ENCODE measurements at places on chromosomes 7 and 10.

DNA sequence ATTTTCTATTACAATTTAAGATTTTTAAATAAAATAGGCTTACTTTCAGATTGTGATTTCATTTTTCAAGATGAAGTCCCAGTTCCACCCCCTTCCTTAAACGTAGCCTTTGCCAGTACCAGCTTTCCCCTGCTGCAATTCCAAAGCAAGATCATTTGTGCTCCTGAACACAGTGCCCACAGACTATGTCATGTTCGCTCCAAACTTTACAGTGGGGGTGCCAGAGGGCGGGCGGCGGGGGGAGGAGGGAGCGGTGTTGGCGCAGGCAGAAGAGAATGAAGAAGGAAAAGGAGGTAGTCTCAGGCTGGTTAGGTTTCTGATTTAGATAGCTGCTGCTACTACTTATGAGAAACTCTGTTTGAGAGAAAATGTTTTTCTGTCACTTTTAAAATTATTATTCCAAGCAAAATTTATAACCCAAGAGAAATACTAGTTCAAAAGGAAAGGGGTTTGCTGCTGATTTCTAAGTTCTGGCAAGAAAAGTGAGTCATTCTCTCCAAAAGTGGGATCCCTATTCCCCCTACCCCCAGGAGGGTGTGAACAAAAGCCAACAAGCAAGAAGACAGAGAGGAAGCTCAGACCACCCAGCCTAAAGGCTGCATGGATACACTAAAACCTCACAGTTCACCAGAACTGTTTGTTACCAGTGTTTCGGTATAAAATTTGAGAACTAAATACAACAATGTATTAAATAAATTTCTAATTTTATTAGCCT lies 109.6 kb downstream of the SRPK2 start:
- no peak for DNase-seq

- no peak for DNase-seq
These were observed 34.5 kb downstream of the TSPAN14 start for GRCh38 chr10:80488539-80489066.

- DNase-seq, result no peak
These were observed 8.8 kb upstream of the REPIN1 start for GRCh38 chr7:150359622-150360362.

GRCh38 chr10:18683427-18683826 lies 24.2 kb downstream of the ARL5B start:
- DNase-seq, result no peak

DNA sequence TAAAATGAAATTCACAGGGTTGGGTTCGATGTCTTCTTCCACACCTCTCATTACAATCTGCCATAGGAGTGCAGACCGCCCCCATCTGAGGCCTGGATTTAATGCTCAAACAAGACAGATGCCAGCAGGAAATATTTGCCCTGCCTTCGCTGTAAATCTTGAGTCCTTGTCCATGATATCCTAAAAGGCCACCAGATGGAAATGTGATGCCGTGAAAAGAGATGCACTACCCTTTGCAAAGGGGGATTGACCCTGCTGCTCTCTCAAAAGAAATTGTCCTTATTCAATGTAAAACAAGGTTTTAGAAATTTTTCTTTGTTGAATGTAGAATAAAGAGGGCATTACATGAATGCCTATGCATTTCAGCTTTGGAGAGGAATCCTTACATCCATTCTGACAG lies 37.5 kb downstream of the AGAP4 start:
- DNase-seq, result no peak

- no peak for DNase-seq
These were observed 112.1 kb downstream of the FAM53B start for GRCh38 chr10:124632064-124632531.

DNA sequence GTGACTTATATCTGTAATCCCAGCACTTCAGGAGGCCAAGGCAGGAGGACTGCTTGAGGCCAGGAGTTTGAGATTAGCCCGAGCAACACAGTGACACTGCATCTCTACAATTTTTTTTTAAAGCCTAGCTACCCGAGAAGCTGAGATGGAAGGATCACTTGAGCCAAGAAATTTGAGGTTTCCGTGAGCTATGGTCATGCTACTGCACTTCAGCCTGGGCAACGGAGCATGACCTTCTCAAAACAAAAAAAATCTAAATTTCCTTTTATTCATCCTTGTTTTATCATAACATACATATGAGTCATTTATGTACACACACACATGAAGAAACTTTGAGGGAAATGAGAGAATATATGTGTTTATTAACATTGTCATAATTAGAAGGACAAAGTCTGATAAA lies 277.5 kb upstream of the MAGI2 start:
- DNase-seq, result no peak

GRCh38 chr10:102644066-102644645 lies at the start of gene TRIM8:
Gene TRIM8, plus strand, starts transcription at chr10:102644479. Its CDS starts 139 bp downstream, at chr10:102644618.
- peak; percentile 44 for DNase-seq

DNA sequence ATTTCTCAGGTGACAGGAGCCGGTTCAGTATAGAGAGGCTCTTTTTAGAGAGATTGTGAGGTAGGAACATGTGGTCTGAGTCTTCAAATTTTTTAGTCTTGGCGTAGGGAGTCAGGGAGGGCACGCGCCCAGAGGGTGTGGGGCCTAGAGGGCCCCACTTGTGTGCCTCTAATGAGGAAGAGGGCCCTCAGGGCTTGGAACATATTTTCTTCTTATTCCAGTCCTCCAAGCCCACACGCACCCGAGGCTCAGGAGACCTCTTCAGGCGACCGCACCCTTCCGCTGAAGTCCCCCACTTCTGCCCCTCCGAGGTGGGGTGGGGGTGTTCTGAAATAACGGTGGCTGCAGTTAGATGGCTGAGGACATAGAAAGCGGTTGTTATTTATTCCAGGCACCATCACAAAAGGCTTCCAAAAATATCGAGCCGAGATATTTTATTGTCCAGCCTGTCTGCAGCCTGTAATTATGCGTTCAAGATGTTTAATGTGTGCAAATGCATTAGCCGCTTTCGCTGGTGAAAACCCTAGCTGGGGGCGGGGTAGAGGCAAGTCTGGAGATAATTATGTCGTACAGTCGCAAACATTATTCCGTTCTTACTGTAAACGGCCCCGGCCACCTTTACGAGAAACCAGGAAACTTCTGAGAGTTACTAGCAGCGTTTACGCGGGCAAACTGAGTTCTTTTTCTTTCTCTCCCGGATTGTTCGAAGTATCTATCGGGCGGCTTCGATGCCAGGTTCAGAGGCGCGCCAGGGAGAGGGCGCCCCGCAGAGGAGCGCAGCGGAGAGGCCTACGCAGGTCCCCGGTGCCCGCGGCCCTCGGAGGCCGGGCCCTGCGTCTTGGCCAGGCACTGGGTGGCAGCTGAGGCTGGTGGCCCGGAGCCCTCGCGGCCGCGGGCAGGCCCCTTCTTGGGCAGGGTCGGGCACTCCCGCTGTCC lies 12.9 kb upstream of the HOXA13 start:
- DNase-seq, result no peak

GRCh38 chr7:67448271-67448670 lies 451.6 kb downstream of the TYW1 start:
- no peak for DNase-seq

DNA sequence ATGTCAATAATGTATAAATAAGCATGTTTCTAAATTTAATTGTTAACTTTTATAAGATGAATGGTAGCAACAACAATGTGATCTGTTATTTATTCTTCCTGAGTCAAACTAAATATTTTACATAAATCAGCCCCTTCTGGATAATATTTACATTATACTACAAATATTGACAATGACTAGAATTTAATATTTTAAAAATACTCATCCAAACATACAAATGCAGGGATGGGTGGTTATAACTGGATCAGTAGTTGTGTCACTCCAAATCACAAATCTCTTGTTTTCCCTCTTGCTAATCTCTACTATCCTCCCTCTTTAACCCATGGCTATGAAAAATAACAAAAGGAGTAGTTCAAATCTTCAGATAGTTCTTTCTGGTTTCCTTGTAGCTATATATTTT lies 407.0 kb downstream of the HTR7 start:
- no peak for DNase-seq

DNA sequence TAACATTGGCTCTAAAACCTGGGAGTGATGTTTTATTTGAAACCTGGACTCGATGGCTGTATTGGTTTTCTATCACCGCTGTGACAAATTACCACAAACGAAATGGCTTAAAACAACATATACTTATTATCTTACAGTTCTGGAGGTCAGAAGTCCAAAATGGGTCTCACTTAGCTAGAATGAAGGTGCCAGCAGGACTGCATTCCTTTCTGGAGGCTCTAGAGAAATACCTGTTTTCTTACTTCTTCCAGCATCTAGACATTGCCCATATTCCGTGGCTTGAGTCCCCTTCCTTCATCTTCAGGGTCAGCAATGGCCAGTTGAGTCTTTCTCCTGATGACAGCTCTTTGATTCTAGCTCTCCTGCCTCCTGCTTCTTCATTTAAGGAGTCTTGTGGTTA lies 44.3 kb upstream of the STEAP1B start:
- DNase-seq, result no peak

- DNase-seq, result no peak
These were observed 44.9 kb downstream of the TLL2 start for GRCh38 chr10:96468845-96469244.

- no peak for DNase-seq
These were observed 177.8 kb downstream of the TCF7L2 start for GRCh38 chr10:113127901-113128283.

- no peak for DNase-seq
These were observed 12.8 kb upstream of the CXCL12 start for GRCh38 chr10:44397476-44398225.

All from stimulated activated CD8-positive, alpha-beta memory T cell treated with anti-CD3 and anti-CD28 coated beads, Interleukin-4, amount 100 ng/mL, for 24 hours (primary cell).